ENCODE measurements at places on chromosomes 13 and 19. TPM values are rescaled to one million over a fixed set of nuclear protein-coding genes. Genes with fewer than 3 reads are reported as not detected.

NBEA gene
- 2.5 TPM for total RNA-seq

RUBCNL gene
- 0.29 TPM for total RNA-seq

U2AF2 gene
- total RNA-seq = 143 TPM

RPS28 gene
- 193 TPM for total RNA-seq

CPB2 gene
- total RNA-seq = not detected

ICAM4 gene
- total RNA-seq = 0.09 TPM

C5AR1 gene
- not detected for total RNA-seq

RFPL4A gene
- total RNA-seq = not detected

NOTCH3 gene
- 18.6 TPM for total RNA-seq

MBD3L3 gene
- total RNA-seq = not detected

C19orf73 gene
- not detected for total RNA-seq

SIGLECL1 gene
- total RNA-seq = not detected

TMEM86B gene
- 1.6 TPM for total RNA-seq

DNA sequence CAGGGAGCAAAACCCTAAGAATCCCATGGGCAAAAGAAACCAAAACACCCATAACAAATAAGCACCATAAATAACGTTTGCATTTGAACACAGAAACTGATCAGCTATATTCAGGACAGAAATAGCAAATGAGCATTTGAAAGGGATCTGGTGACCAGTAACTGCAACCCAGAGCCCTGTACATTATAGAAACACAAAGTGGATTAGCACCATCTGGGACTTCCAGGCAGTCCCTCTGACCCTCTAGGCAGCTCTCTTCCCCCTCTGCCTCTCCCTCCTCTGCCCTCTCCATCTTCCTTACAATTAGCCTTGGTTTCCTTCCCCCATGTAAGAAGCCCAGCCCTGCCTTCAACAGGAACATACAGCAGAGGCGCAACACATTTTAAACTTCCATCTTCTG lies 215.0 kb downstream of the DCLK1 start:
- no peak for DNase-seq

- peak; percentile 76 for DNase-seq
These were observed 201.7 kb downstream of the ABCC4 start for GRCh38 chr13:95099541-95099940.

DNA sequence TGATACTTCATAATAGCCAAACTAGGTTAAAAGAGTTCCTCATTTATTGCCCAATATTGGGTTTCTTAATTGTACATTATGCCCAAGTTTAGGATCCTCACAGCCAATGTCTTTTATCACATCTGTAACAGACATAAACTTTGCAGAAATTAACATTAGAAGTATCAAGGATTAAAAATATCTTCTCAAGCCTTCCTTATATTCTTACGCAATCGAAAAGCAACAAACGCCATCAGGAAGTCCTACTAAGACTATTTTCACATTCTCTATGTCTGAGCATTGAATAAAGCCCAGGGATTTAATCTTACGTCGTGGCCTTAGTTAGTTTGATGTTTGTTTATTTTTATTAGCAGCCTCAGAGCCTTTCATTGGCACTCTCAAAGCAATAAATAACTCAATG lies 1660.4 kb upstream of the MIR17HG start:
- DNase-seq = no peak

GRCh38 chr19:18894254-18895037 lies 1.5 kb downstream of the CERS1 start:
- DNase-seq = no peak

GRCh38 chr13:40317980-40318327 lies 348.5 kb downstream of the FOXO1 start:
- no peak for DNase-seq

DNA sequence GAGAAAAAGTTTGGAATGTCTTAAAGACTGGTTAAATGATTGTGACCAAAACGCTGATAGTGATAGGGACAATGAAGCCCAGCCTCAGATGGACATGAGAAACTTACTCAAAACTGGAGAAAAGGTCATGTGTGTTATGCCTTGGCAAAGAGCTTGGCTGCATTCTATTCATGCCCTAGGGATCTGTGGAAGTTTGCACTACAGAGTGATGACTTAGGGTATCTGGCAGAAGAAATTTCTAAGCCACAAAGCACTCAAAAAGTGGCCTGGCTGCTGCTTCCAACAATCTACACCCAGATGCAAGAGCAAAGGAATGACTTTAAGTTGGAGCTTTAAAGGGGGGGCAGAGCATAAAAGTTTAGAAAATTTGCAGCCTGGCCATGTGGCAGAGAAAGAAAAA lies 521.3 kb downstream of the UQCRFS1 start:
- DNase-seq = no peak

DNA sequence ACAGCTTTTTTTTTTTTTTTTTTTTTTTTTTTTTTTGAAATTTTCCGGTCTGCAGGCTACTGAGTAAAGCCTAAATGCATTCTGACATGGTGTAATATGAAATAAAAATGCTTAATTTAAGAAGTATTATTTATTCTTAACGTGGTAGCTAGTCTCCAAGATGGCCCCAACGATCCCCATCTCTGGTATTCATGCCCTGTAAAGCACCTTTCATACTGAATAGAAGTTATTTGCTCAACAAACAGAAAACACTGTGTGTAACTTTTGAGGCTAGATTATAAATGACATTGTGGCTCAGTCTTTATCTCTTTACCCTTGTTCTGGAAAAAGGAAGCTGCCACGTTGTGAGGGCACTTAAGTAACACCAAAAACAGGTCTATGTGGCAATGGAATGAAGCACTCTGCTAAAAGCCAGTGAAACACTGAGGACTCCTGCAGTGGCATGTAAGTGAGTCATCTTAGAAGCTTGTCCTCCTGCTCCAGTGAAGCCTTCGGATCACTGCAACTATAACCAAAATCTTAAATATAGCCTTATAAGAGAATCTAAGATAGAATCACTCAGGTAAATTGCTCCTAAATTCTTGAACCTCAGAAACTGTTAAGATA lies 128.7 kb downstream of the UGGT2 start:
- DNase-seq = peak; percentile 65

- no peak for DNase-seq
These were observed 3.2 kb downstream of the CCDC122 start for GRCh38 chr13:43876366-43876765.

DNA sequence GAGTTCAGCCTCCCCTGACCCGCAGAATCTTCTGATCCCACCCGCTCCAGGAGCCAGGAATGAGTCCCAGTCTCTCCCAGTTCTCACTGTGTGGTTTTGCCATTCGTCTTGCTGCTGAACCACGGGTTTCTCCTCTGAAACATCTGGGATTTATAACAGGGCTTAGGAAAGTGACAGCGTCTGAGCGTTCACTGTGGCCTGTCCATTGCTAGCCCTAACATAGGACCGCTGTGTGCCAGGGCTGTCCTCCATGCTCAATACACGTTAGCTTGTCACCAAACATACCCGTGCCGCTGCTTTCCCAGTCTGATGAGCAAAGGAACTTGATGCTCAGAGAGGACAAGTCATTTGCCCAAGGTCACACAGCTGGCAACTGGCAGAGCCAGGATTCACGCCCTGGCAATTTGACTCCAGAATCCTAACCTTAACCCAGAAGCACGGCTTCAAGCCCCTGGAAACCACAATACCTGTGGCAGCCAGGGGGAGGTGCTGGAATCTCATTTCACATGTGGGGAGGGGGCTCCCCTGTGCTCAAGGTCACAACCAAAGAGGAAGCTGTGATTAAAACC lies 1.1 kb upstream of the APOE start:
- DNase-seq = no peak

DNA sequence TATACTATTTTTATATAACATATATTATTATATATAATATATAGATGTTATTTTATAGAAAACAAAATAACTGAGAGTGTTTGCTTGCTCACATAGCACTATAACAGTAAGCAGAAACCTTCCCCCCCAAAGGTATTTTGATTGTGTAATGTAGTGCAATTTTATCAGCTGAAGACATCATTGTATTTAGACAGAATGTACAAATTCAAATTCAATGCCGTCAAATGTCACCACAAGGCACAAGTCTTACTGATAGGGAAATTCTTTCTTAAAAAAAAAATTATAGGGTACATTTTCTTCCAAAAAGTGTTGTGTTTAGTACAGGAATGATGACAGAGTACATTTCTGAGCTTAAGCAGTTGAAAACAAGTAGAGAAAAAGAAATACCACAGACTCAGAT lies 1147.1 kb upstream of the SPRY2 start:
- DNase-seq = no peak

- DNase-seq = peak; percentile 1
These were observed 379.3 kb upstream of the SGCG start for GRCh38 chr13:22801402-22802003.

- DNase-seq = no peak
These were observed 61.3 kb downstream of the CELF5 start for GRCh38 chr19:3285647-3286176.

- peak; percentile 37 for DNase-seq
These were observed 82.9 kb downstream of the PDS5B start for GRCh38 chr13:32669030-32669646.

- no peak for DNase-seq
These were observed 17.7 kb downstream of the NUMBL start for GRCh38 chr19:40672573-40673299.

- peak; percentile 55 for DNase-seq
These were observed 904.8 kb upstream of the PCDH20 start for GRCh38 chr13:62320129-62321108.

DNA sequence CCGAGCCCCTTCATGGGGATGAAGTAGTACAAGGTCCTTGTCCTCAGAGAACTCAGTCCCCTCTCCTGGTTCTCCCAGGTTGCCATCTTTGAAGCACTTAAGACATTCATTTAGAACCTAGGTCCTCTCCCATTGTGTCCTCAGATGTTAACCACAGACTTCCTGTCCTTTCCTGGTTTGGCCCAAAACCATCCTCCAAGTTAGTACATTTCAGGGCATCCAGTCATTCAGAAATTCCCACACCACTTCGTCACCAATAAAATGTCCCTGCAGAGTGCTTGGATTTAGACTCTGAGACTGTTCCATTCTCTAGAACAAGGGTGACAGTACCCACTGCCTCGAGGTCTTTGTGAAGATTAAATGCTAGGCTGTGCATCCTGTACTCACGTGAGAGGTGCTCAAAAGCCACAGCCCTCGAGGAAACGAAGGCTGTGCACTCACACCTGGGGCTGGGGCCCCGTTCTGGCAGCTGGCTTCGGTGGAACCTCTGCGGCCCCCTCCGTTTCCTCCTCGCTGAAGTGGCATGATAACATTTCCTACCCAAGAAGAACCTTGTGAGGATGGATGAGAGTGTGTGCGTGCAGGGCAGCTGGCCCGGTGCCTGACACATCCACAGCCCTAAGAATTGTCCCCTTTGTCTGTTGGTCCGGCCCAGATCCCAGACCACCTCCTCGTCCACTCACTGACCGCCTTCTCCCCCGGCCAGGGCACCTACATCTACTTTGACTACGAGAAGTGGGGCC lies 4.7 kb downstream of the LENG1 start:
- peak; percentile 90 for DNase-seq

- DNase-seq = no peak
These were observed 310.6 kb downstream of the LMO7 start for GRCh38 chr13:75946536-75947284.

DNA sequence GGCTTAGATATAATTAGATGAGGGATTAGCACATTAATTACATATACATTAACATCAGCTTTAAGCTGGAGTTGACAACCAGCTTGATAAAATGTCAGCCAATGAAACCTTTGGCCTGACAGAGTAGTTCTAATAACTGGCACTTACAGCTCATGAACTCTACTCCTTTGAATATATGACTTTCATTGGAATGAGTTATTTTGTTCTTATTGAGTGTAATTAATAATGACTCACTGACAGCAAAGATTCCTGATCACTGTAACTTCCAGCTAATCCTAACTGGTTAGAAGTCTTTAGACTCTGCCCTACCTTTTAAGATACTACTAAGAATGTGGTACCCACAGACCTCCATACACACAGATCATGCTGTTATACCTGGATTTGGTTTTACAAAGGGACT lies 41.0 kb downstream of the EFNB2 start:
- DNase-seq = no peak

- DNase-seq = no peak
These were observed 50.7 kb upstream of the MCF2L start for GRCh38 chr13:112918266-112918665.

DNA sequence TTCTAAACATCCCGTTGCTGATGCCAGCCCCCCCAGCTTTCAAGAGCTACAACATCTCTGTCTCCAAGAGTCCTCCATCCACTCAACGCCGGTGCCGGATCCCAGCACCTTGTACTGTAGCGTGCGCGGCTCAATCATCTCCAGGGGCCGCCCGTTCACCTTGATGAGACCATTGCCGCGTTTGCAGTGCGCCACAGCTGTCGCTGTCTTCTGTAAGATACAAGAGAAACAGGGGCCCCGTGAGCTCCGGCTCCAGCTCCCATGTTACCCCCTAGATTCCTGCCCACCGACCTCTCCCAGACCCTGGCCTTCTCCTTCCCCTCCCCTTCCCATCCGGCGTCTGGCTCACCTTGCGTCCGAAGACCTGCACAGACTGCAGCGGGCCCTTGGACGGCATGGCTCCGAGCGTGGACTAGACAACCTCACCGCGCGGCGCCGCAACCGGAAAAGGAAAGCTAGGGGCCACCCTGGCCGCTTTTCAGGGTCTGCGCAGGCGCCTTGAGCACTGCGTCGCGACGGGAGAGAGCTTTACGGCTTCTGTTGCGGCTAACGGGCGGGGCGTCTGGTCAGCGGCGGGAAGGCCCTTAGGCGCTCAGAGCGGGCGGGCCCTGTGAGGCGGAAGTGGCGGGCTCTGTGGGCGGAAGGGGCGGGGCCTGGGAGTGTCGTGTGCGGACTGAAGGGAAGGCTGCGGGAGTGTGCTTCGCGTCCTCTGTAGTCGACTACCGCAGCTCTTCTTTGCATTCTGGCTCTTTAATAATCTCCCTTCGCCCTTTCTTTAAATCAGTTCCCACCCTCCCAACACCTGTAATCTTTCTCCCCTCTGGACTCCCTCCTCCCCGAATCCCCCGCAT lies at the start of gene RPS16:
RPS16 (minus strand) TSS at position 451 of the 851 bp plus-strand sequence; CDS start at position 397, 54 bp downstream.
- DNase-seq = peak; percentile 98

GRCh38 chr19:28823338-28823961 lies 389.5 kb downstream of the UQCRFS1 start:
- DNase-seq = no peak
